Iris pigment epithelial cell (primary cell): ENCODE measurements at places on chromosomes 5 and 9.

- peak; percentile 32 for DNase-seq
These were observed 172.8 kb downstream of the ERCC6L2 start for GRCh38 chr9:96048104-96048955.

DNA sequence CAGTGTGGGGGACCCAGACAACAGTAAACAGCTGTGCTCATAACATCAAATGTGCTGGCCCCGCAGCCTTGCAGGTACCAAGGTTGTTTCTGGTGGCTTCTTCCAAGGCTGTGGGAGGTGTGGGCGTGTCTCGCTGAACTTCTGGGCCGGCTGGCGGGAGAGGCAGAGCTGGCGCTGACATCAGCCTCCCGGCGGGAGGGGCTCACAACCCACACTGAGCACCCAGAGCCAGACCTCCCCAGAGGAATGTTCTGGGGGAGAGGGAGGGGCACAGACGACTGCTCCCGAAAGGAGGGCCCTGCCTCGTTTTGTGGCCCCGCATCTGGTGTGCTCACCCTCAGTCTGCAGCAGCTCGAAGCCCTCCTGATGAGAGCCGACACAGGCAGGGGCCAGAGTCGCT lies 6.9 kb upstream of the SLC12A7 start:
- no peak for DNase-seq

- peak; percentile 30 for DNase-seq
These were observed 293.5 kb downstream of the HINT1 start for GRCh38 chr5:130871346-130872086.

GRCh38 chr5:58114324-58114723 lies 345.6 kb downstream of the PLK2 start:
- peak; percentile 80 for DNase-seq

DNA sequence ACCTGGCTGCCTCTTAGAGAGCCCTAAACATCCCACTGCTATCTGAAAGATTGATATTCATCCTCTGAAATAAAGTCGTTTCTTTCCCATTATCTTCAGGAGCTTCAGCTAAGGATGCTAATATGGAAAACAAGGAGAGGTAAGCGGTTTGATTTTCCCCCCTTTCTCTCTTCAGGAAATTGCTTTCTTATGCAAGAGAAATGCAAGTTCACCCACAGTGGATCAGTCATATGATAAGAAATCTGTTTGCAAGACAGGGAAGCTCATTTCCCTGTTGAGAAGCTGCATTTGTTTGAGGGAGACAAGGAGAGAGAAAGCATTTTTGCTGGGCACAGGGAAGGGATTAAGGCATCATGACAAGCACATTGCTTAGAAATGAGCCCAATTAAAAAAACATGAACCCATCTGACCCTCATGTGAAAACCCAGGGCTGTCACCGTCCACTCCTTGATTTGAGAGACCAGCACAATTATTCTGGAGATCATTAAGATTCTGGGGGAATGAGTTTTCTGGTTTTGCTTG lies 53.7 kb upstream of the BOD1 start:
- peak; percentile 59 for DNase-seq

- no peak for DNase-seq
These were observed 15.2 kb downstream of the ZBTB5 start for GRCh38 chr9:37449862-37450632.

DNA sequence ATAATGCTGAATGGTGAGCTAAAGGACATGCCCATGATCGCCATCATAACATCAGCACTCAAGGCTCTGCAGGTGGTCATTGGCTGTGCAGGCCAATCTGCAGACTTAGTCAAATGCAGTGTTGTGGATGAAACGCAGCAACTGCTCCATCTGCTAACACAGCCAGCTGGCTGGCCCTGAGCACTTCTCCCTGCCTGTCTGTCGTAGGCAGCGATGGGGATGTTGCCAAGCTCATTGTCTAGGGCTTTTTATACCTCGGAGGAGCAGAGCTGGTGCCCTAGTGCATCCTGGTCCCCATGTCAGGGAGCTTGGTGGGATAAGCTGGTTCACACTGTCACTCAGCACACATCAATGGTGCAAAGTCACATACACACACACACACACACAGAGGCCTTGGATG lies 189.4 kb downstream of the TENT4A start:
- no peak for DNase-seq

DNA sequence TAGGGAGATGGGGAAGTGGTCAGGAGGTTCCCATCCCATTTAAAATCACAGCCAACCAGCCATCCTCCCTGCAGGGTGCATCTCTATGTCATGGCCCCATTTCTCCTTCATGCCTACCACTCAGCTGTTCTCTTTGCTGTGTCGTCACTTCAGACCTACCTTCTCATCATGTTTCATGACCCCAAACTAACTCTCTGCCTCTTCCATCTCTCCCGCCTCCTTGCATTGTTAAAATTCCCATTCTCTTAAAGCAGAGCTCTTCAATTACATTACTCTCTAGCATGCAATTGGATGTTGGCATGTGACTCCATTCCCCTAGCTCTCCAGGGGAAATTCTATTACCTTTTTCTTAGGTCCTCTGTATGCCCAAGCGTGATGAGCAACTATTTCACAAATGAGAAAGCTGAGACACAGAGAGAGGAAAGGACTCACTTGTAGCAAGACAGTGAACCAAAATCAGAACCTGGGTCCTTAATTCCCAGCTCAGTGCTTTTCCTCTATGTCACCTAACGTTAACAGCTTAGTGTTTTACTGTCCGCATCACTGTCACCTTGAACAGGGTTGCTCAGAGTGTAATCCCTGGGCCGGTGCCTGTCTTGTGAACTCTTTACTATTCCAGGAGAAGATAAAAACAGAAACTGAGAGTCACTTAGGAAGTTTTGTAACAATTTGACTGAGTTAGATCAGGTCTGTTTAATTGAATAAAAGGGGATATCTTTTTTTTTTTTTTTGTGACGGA lies 28.1 kb downstream of the PDE6A start:
- no peak for DNase-seq

DNA sequence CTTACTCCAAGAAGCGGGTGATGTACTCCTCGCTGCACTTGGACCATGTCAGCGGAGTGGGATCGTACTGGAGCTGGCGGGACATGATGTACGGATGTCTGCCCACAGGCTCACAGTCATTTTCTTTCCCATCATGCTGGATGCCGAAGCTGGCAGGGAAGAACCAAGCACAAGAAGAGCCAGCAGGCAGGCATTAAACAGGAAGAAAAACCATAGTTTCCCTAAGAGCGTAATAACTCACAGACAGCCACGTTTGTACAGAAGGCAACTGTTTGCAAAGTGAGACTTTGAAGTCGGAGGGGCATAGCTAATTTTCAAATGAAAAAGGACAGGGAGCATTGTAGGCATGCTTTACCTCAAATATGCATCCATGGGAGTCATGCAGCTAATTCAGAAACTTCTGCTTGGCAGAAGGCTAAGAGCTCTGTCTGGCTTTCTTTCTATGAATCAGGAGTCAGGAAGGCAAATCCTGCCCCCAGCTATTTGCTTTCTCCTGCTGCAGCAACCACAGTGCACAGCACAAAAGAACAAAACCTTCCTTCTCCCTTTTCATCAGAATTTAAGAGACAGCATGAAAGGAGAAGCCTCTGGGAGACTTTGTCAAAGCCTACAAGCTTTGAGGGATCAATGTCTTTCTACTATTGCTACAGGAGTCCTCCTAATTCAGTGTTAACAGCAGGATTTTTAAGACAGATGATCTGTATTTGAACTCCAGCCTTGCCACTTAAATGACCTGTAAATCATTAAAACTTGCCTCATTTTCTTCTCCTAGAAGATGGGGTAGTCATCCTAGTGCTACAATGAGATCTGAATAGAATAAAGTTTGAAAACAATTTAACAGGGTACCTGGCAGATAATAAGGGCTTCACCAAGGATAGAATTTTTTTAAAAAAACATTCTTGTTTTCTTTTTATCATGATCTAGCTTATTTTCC lies 209.1 kb downstream of the TARS1 start:
- peak; percentile 89 for DNase-seq

DNA sequence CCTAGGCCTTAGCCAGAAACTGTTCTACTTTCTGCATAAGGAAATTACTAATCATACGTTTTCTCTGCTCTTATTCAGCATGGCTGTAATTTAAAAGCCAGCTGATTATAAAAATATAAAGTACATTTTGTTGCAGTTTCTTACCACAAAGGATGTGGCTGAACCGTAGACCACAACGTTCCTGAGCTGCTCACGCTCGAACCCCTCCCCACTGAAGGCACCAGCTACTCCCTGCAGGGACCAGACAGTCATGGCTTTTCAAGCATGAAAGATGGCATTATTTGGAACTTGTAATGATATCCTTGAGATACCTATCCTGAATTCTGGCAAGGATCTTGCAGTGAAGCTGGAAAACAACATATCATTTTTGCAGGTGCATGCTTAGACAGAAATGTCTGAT lies 91.8 kb upstream of the DMRT1 start:
- no peak for DNase-seq

- DNase-seq = no peak
These were observed 10.3 kb downstream of the CDC37L1 start for GRCh38 chr9:4689687-4690104.

- peak; percentile 13 for DNase-seq
These were observed 82.9 kb upstream of the ALDH1B1 start for GRCh38 chr9:38309324-38310195.

DNA sequence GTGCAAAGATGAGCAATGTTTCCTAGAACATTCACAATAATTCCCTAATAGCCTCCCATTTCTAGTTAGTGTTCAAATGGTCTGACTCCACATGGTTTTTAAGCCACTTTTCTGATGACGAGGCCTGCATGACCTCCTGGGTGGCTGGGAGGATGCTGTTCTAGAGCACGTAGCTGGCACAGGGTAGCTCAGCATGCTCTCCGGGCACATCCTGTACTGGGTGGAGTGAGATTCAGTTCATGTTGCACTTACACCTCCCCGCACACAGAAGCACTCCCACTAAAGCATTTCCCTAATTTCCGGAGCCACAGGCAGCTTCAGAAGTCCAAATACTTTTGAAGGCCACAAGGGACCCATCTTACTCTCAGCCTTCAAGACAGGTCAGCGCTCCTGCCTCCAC lies 159.8 kb upstream of the LHFPL2 start:
- no peak for DNase-seq

DNA sequence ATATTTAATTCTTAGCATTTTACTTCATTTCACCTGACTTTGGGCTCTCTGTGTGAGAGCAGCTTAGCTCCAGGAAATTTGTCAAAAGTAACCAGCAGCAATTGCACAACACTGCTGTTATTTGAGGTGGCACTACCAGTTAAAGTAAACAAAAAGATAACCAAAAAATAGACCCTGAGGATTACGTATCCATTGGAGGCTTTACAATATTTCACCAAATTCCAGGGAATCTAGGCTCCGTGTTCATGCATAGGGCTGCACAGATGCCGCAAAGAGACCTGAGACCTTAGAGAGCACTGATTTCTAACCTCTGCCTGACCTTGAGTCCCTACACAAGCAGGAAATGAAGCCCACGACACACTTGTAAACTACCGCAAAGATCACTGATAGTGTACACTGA lies 1392.7 kb upstream of the CDH6 start:
- DNase-seq = no peak

- DNase-seq = peak; percentile 16
These were observed 17.7 kb upstream of the ANXA1 start for GRCh38 chr9:73133921-73134407.

DNA sequence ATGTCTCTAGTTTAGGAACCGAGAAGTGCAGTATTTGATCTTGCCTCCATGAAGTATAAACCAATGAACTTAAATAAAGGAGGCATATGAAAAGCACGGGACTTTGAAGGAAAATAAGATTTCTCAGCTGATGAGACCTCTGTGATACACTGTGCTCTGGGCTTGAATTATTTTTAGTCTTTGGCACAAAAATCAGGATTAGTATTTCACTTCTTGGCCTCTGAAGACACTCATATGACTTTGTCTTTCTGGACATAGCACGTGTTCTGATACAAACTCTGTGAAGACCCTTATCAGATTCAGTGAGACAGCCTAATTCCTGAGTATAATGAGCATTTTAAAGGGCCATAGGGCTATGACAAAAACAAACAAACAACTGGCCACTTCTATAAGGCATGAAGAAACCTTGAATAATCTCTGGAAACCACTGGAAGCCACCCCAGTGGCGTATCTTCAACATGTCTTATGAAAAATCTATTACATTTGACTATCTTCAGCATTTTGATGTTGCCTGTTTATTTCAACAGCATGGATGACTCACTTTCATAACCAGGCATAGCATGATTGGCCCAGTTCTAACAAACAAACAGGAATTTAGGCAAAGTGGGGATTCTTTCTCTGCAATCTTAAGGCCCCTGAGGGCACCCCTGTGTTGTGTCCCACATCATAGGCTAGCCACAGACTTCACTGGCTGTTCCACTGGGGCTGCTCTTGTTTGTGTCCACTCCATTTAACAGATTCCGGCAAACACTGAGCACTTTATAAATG lies 90.3 kb upstream of the ZNF462 start:
- DNase-seq = peak; percentile 53
